ENCODE measurements at places on chromosomes 7 and 10. TPM values are rescaled to one million over a fixed set of nuclear protein-coding genes. Genes with fewer than 3 reads are reported as not detected.

TMEM176B gene
- total RNA-seq = 345 TPM

TBC1D12 gene
- total RNA-seq = 13.1 TPM

- no peak overlapping the region for H3K4me3 ChIP-seq
- H3K27me3 ChIP-seq = no peaks in the 10 kb centered on the region
- DNase-seq = no peak
- H3K4me1 ChIP-seq = no peaks in the 10 kb centered on the region
- no peaks in the 10 kb centered on the region for H3K36me3 ChIP-seq
These were observed 95.5 kb upstream of the PRSS58 start for GRCh38 chr7:142353147-142354060.

ENTPD1 gene
- 36.6 TPM for total RNA-seq

SPDYE8 gene
- total RNA-seq = not detected

- no peak overlapping the region for H3K4me3 ChIP-seq
- no peak for DNase-seq
- peaks cover 21% of the 10 kb centered on the region for H3K36me3 ChIP-seq
- no peak overlapping the region for H3K27ac ChIP-seq
- no peaks in the 10 kb centered on the region for H3K4me1 ChIP-seq
- H3K27me3 ChIP-seq = no peaks in the 10 kb centered on the region
These were observed 6.1 kb downstream of the OGDHL start for GRCh38 chr10:49756031-49756430.

- no peaks in the 10 kb centered on the region for H3K27me3 ChIP-seq
- no peak for DNase-seq
- no peak overlapping the region for H3K4me3 ChIP-seq
- H3K27ac ChIP-seq = no peak overlapping the region
These were observed 467.4 kb upstream of the SORCS1 start for GRCh38 chr10:107631876-107632275.

ZNF862 gene
- total RNA-seq = 29.1 TPM

PNLIP gene
- total RNA-seq = not detected

- no peaks in the 10 kb centered on the region for H3K27me3 ChIP-seq
- no peak for DNase-seq
- no peaks in the 10 kb centered on the region for H3K36me3 ChIP-seq
- no peaks in the 10 kb centered on the region for H3K4me1 ChIP-seq
- H3K4me3 ChIP-seq = no peak overlapping the region
These were observed 23.0 kb downstream of the GSDME start for GRCh38 chr7:24734306-24734705.

- no peak for DNase-seq
- H3K27ac ChIP-seq = no peak overlapping the region
These were observed 1.8 kb upstream of the FGF8 start for GRCh38 chr10:101777619-101778145.

DNA sequence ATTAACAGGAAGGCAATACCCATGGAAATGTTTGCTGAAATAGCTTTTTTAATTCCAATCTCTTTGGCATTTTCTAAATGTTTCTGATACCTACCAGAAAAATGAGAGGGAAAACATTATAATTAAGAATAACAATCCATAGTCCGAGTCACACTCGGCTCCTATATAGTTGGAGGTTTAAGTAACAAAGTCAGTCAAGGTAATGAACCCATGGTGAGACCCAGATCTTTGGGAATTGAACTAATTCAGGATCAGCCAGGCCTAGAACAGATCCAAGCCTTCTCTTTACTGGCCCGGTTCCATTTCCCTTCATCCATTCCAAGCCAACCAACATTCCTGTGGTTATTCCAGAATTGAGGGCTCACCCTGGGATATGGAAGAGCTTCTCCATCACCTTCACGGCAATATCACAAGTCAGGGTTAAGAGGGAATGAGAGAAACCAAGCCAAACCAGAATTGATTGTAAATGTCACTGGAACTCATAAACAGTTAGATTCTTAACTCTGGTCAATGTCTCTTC, 28.3 kb downstream of the ABCB4 start:
- H3K4me1 ChIP-seq = no peaks in the 10 kb centered on the region
- H3K27ac ChIP-seq = no peak overlapping the region
- no peak for DNase-seq
- no peaks in the 10 kb centered on the region for H3K36me3 ChIP-seq
- no peak overlapping the region for H3K4me3 ChIP-seq
- no peaks in the 10 kb centered on the region for H3K27me3 ChIP-seq

PNLIPRP3 gene
- total RNA-seq = not detected

- H3K36me3 ChIP-seq = no peaks in the 10 kb centered on the region
- no peak overlapping the region for H3K27ac ChIP-seq
- H3K4me3 ChIP-seq = no peak overlapping the region
- H3K4me1 ChIP-seq = no peaks in the 10 kb centered on the region
- H3K27me3 ChIP-seq = no peaks in the 10 kb centered on the region
- no peak for DNase-seq
These were observed 144.8 kb downstream of the ZNF248 start for GRCh38 chr10:37712489-37713131.

- H3K4me1 ChIP-seq = no peaks in the 10 kb centered on the region
- H3K27ac ChIP-seq = no peak overlapping the region
- no peak for DNase-seq
- H3K36me3 ChIP-seq = no peaks in the 10 kb centered on the region
- H3K4me3 ChIP-seq = no peak overlapping the region
These were observed 156.4 kb downstream of the PRPF18 start for GRCh38 chr10:13743101-13743693.

DNA sequence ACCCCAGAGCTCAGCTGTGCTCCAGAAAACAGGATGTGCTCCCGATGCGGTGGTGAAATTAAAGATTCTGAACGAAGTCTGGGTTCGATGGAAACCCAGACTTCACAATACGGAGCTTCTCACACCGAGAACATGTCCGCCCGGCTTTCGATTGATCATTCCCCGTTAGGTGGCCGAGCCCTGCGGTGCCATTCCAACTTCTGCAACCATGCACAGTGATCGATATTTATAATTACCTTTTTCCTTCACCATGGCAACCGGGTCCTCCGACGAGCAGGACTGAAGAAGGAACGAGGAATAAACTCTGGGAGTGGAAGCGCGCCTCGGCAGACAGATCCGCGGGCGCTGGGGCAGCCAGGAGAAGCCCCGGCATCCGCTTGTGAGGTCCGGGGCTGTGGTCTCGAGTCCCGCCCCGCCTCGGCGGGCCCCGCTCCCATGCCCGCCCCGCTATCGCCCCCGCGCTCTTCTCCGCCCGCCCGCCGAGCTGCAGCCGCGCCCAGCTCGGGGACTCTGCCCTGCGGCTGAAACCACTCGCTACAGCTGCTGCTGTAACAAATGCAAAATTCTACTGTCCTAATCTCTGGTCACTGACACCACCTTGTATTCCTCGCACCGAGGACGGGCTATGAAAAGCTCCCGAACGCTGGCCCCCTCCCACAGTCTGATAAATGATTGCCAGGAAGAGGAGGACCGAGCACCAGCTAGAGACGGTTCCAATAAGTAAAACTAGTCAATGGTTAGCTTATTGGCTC, 26.2 kb downstream of the ABLIM1 start:
- H3K27ac ChIP-seq = peak overlapping the region; percentile 85
- H3K4me1 ChIP-seq = peaks cover 43% of the 10 kb centered on the region
- peaks cover 3% of the 10 kb centered on the region for H3K27me3 ChIP-seq

DNA2 gene
- total RNA-seq = 3.6 TPM

DNA sequence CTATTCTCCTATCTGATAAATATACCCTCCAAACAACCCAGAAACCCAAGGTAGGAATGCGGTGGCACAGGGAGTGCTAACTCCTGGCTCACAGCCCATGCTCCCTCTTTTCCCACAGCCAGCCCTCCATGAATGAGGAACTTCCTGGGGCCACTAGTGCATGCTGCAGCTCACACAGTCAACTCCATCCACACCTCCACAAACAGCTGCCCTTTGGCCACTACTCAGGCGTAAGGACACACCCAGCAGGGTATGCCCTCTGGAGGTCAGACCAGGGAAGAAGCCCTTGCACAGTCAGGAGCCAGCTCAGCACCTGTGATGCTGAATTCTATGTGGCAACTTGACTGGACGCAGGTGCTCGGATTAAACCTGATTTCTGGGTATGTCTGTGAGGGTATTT, 85.2 kb upstream of the PIK3CG start:
- no peaks in the 10 kb centered on the region for H3K4me1 ChIP-seq
- H3K27me3 ChIP-seq = no peaks in the 10 kb centered on the region
- no peak overlapping the region for H3K27ac ChIP-seq
- no peak overlapping the region for H3K4me3 ChIP-seq
- H3K36me3 ChIP-seq = no peaks in the 10 kb centered on the region

GALNT17 gene
- 2.4 TPM for total RNA-seq

DNA sequence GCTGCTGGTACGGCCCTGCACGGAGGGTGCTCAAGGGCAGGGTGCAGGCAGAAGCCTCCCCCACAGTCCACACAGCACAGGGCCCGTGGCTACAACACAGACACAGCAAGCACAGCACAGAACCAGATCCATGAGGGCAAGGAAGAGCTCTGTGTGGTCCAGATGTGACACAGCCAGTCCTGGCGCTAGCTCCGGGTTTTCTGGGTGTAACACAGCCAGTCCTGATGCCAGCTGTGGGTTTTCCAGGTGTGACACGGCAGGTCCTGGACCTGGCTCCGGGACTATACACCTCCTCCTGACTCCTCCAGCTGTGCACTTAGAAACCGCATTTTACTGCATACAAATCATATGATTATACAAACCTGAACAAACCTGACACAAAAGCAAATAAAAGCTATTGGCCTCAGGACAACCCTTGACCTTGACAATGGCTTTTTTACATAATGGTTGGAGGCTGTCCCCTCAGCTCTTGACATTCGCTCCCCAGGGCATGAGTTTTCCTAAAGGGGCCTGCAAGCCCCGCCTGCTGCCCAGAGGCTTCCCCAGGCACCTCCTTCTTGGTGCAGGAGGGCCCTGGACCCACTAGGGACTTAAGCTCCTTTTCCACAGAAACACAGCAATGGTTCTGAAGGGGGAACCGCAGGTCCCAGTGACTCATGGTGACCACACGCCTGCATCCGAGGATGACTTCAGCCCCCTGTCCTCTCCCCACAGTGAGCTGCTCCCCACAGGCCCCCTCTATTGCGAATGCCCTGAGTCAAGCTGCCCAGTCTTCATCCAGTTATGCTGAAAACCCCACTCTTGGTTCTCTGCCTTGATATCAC, 209.6 kb downstream of the PTPRN2 start:
- H3K4me1 ChIP-seq = no peaks in the 10 kb centered on the region
- no peak overlapping the region for H3K27ac ChIP-seq
- no peak overlapping the region for H3K4me3 ChIP-seq
- no peaks in the 10 kb centered on the region for H3K27me3 ChIP-seq
- H3K36me3 ChIP-seq = no peaks in the 10 kb centered on the region
- DNase-seq = no peak

DNA sequence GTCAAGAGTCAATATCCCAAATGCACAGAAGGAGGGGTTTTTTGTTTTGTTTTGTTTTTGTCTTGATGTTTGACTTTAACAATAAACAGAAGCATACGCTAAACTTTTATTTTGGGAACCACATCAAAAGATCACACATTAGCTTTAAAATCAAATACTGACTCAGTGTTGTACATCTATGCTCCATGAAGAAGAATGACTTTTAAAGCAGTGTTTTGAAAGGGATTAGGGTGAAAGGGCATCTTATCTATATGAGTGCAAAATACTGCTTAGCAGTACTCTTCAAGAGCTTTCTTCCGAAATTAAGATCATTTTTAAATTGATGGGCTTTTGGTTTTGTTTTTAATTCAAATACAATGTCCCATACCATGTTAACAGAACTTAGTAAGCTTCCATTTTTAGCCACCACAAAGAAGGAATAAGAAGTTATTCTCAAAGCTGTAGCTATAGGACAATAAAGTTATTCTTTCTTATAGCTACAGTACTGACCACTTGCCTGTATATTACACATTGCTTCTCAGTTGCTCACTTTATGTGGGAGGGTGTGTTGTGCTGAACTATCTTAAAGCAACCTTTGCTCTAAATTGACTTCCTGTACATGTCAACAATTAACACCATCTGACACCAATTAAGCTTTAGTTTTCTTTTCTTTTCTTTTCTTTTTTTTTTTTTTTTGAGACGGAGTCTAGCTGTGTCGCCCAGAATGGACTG, 144.3 kb upstream of the KAT6B start:
- DNase-seq = no peak
- no peaks in the 10 kb centered on the region for H3K4me1 ChIP-seq
- H3K36me3 ChIP-seq = no peaks in the 10 kb centered on the region
- H3K27ac ChIP-seq = no peak overlapping the region

- no peak overlapping the region for H3K27ac ChIP-seq
- H3K36me3 ChIP-seq = no peaks in the 10 kb centered on the region
- H3K4me1 ChIP-seq = peaks cover 8% of the 10 kb centered on the region
- no peak overlapping the region for H3K4me3 ChIP-seq
- DNase-seq = no peak
These were observed 16.0 kb downstream of the DIP2C start for GRCh38 chr10:673492-673891.

DNA sequence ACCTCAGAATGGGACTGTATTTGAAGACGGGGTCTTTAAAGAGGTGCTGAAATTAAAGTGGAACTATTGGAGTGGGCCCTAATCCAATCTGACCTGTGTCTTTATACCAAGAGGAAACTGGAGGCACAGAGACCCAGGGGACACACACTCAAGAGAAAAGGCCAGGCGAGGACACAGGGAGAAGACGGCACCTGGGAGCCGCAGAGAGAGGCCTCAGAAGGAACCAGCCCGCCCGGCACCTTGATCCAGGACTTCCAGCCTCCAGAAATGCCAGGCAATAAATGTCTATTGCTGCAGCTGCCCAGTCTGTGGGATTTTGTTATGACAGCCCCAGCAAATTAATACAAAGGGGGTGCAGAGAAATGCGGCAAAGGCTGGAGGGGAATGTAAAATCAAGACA, 10.5 kb downstream of the CARD11 start:
- H3K27me3 ChIP-seq = no peaks in the 10 kb centered on the region
- H3K36me3 ChIP-seq = no peaks in the 10 kb centered on the region
- H3K4me1 ChIP-seq = no peaks in the 10 kb centered on the region
- no peak for DNase-seq
- no peak overlapping the region for H3K27ac ChIP-seq

PRR15 gene
- 21.2 TPM for total RNA-seq

HABP2 gene
- 25.6 TPM for total RNA-seq

GSTO2 gene
- 22.3 TPM for total RNA-seq

GRCh38 chr7:115217373-115217772, 295.5 kb downstream of the MDFIC start:
- no peaks in the 10 kb centered on the region for H3K36me3 ChIP-seq
- H3K27me3 ChIP-seq = no peaks in the 10 kb centered on the region
- H3K4me1 ChIP-seq = no peaks in the 10 kb centered on the region
- DNase-seq = no peak

- H3K27ac ChIP-seq = no peak overlapping the region
- no peak overlapping the region for H3K4me3 ChIP-seq
These were observed 85.2 kb downstream of the VTI1A start for GRCh38 chr10:112532189-112532588.

FXYD4 gene
- 109 TPM for total RNA-seq

GRCh38 chr10:91607646-91608403, 25.0 kb downstream of the PPP1R3C start:
- DNase-seq = no peak
- H3K27ac ChIP-seq = peak overlapping the region; percentile 87
- H3K4me3 ChIP-seq = no peak overlapping the region
- H3K36me3 ChIP-seq = no peaks in the 10 kb centered on the region

- no peak overlapping the region for H3K4me3 ChIP-seq
- no peaks in the 10 kb centered on the region for H3K4me1 ChIP-seq
- peaks cover 4% of the 10 kb centered on the region for H3K36me3 ChIP-seq
- DNase-seq = no peak
These were observed 44.6 kb downstream of the VSTM4 start for GRCh38 chr10:49070701-49071100.

FANK1 gene
- total RNA-seq = 13.4 TPM

SLC18A2 gene
- total RNA-seq = 4.6 TPM

GRCh38 chr7:95141755-95142154, 182.6 kb downstream of the PON1 start:
- H3K4me3 ChIP-seq = no peak overlapping the region
- no peak overlapping the region for H3K27ac ChIP-seq
- H3K27me3 ChIP-seq = no peaks in the 10 kb centered on the region
